Vagina (tissue), 2 donors: ENCODE measurements at places on chromosomes 7 and 10. TPM values are rescaled to one million over a fixed set of nuclear protein-coding genes. Genes with fewer than 3 reads are reported as not detected.

SPRN gene
- total RNA-seq: not detected

ZSCAN25 gene
- 12.3 TPM for total RNA-seq

CALHM1 gene
- total RNA-seq: not detected

NME8 gene
- not detected for total RNA-seq

VSTM4 gene
- total RNA-seq: 14.0 TPM

PIP gene
- 2.5 TPM for total RNA-seq

- DNase-seq: no peak
Measured at GRCh38 chr10:97399843-97400545, 1.1 kb downstream of the RRP12 start.

GRCh38 chr10:132455986-132456847 lies 59.2 kb downstream of the PWWP2B start:
- DNase-seq: no peak

DNA sequence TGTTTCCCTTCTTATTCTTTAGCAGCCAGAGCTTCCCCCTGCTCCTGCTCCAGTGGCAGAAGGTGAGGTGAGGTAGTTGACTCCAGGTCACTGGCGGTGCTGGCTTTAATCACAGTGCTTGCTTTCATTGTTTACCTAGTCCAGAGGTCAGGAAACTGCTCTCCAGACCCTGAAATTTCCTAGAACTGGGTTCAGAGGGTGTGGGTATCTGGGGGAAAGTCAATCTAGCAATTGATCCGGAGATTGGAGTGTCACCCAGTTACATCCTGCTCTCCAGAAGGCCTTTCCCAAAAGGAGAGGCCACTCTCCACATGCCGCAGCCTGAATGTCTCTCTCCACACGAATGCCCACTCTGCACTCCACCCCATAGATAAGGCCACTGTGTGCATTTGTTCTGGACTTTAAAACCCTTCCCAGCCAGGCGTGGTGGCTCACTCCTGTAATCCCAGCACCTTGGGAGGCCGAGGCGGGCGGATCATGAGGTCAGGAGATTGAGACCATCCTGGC lies 2.1 kb upstream of the MBL2 start:
- DNase-seq: no peak

DNA sequence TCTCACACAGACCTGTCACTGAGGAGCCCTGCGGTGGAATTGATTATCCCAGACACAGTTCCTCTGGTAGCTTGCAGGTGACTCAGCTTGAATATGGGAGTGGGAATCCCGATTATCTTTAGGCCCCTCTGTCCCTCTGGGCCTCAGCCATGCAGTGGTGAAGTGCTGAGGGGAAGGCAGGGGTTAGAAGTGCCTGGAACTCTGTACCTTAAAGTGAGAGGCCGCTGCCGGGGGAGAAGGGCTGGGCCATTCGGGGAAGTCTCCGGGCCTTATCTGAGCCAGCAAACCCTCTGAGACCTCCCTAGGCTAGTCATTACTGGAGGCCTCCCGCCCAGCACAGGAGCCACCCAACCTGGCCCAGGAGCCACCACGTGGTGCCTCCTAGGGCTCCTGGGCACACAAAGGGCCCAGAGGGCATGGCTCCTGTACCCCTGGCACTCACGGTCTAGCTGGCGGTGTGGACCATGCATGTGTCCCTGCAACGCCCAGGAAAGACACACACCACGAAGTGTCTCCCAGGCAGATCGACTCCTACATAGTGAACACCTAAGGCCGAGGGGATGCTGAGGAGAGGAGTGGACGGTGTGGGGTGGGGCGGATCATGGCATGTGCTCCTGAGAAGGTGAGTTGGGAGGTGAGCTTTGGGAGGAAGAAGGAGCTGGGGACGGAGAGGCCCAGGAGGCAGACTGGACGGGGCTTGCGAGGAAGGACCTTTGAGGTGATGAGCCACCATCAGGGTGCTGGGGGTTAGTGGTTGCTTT lies 56.2 kb downstream of the HK1 start:
- DNase-seq: no peak

GRCh38 chr10:104614245-104614831 lies 26.8 kb upstream of the SORCS3 start:
- DNase-seq: no peak

DNA sequence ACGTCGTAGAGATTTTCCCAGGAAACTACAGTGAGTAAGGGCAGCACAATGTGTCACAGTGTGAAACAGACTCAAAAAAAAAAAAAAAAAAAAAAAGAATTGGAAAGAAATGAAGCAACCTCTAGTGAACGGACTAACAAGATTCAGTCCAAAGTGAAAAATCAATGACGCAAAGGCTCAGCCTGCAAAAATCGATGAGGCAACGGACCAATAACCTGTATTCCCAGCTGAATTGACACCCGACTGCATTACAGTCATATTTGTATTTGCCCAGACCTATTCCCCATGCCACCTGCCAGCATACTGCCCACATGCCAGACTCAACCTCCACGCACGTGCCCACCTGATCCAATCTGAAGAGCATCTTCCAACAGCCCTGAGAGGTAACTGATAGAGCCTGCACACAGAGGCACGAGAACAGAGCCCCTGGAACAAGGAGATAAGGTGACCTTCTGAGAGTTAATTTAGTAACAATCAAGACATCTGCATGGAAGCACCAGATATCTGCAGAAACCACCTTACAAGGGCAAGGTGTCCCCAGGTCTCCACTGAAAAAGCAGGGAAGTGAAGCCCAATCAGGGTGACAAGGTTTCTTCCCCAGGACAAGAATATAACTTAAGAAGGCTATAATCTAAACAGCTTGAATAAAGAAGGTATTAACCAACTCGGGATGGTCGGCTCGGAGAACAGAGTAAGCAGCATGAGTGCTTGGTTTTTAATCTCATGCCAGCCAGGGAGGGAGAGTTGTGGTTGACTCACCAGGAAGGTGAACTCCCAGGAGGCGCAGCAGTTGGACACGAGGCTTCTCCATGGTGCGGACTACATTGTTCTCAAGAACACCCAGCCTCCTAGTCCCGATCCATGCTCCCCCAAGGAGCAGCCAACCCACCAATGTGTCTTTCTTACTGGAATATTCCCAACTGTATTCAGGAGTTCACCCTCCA lies 48.5 kb downstream of the PLXNA4 start:
- no peak for DNase-seq

DNA sequence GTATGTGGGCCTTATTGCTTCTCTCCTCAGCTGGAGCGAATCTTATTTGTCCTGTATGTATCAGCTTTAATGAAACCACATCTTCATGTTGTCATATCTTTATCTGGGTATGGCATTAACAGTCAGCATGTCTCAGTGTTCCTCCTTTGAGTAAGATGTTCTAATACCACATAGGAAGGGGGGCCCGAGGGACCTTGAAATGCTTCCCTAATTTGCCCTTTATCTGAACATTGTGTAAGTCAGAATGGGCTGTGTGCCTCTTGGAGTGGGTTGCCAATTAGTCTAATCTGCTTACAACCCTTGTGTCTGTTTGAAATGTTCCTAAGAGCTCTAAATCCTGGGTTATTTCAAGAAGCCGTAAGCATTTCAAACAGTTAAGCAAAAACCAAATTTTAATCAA lies 623.8 kb downstream of the SUGCT start:
- no peak for DNase-seq

DNA sequence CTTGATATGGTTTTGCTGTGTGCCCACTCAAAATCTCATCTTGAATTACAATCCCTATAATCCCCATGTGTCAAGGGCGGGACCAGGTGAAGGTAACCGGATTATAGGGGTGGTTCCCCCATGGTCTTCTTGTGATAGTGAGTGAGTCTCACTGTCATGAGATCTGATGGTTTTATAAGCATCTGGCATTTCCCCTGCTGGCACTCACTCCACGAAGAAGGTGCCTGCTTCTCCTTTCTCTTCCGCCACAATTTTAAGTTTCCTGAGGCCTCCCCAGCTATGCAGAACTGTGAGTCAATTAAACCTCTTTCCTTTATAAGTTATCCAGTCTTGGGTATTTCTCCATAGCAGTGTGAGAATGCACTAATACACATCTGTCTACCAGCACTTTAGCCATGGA lies 109.5 kb upstream of the SDK1 start:
- no peak for DNase-seq

DNA sequence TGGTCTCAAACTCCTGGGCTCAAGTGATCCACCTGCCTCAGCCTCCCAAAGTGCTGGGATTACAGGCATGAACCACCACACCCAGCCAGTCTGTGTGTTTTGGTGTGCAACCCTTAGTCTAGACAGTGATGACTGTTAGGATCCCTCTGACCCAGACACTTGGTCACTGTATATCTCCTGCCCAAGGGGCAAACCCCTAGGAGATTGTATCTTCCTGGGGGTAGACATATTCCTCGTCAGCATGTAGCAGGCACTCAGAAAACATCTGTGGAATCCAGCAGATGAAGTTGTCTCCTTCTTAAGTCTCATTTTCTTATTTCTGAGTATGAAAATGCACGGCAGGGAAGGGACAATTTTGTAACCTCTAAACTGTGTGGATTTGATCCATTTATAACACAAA lies 292.5 kb downstream of the GFRA1 start:
- DNase-seq: no peak

- no peak for DNase-seq
Measured at GRCh38 chr7:74525881-74526280, 72.2 kb downstream of the GTF2IRD1 start.

DNA sequence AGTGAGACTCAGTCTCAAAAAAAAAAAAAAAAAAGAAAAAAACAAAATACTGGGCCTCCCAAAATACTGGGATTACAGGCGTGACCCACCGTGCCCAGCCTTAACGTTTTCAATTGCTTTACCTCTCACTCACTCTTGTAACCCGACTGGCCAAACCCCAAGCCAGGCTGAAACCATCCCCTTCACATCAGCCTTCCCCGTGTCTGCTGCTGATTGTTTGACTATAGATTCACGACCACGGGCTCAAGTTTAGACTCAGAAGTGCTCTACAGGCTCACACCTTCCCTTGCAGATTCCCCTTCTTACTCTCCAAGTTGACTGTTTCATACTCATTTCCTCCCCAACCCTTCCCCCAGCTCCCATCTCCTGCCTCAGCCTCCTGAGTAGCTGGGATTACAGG lies 22.3 kb downstream of the TYW1 start:
- no peak for DNase-seq

DNA sequence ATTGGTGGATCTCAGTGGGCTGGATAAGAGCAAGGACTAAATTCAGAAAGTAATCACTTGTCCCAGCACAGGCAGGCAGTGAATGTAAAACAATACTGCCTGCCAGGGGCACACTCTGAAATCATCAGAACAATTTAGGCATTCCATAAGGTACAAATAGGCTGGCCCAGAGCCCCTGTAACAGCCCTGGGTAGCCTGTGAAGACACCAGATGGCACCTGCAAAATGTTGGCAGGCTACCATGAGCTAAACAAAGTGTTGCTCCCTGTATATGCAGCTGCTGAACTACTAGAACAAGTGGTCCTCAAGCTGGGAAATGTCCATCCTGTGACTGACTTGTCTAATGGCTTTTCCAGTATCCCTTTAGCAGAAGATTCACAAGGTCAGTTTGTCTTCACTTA lies 3.0 kb upstream of the PRSS37 start:
- DNase-seq: no peak

DNA sequence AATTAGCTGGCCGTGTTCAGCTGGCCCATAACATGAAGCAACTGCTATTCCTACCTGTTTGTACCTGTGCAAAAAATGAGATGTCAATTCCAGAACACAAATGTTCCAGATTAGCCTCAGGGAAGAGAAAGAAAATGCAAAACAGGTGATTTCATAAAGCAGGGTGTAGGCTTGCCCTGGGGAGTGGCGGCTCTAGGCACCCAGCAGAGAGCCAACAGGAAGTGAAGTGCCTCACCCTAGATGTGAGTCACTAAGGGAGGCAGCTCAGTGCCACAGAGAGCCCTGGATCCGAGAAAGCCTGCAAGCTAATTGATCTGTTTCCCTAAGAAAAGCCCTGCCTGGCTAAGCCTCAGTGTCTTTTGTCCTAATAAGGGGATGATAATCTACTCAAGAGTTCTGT lies 240.0 kb downstream of the ARHGAP21 start:
- DNase-seq: no peak

DNA sequence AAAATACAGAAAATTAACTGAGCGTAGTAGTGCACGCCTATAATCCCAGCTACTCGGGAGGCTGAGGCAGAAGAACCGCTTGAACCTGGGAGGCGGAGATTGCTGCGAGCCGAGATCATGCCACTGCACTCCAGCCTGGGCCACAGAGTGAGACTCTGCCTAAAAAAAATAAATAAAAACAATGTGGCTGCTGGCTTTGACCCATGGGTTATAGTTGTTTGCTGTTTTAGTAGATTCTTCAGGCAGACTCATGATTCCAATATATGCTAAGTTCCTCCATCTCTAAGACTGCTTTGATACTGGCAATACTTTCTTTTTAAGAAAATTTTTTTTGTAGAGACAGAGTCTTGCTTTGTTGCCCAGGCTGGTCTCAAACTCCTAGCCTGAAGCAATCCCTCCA lies 8.4 kb downstream of the OLAH start:
- no peak for DNase-seq

- DNase-seq: no peak
Measured at GRCh38 chr10:114962441-114962840, 24.4 kb downstream of the TRUB1 start.

DNA sequence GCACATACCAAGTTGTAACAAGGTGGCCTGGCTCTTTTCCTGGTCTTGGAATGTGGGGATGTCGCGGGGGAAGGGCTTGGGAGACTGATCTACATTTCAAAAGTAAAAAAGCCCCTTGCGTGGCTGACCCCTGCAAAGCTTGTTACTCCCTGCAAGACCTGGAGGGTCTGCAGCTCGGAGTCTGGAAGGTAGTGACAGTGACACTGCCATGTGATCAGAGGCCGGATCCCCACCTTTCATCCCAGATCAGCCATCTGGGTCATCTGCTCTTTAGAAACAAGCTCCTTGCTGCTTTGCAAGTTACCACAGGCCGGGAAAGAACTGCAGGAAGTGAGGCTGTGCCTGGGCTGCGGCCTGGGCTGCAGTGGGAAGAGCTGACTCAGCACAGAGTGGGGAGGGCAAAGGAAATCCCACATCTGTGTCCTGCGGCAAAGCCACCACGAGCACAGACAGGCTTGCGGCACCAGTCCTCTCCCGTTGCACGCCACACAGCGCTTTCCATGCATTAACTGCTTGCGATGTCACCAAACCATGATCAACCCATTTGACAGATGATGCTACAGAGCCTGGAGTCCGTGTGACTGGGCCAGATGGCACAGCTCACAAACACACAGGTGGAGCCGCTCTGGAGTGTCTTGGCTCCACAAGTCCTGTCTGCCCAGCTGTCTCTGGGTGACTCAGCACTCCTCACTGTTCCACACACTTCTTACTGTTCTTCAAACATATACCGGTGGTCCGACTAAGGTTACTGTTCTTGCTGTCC lies 97.7 kb downstream of the SH3PXD2A start:
- no peak for DNase-seq
